B cell (primary cell): ENCODE measurements at places on chromosomes 4 and X. TPM values are rescaled to one million over a fixed set of nuclear protein-coding genes. Genes with fewer than 3 reads are reported as not detected.

DNA sequence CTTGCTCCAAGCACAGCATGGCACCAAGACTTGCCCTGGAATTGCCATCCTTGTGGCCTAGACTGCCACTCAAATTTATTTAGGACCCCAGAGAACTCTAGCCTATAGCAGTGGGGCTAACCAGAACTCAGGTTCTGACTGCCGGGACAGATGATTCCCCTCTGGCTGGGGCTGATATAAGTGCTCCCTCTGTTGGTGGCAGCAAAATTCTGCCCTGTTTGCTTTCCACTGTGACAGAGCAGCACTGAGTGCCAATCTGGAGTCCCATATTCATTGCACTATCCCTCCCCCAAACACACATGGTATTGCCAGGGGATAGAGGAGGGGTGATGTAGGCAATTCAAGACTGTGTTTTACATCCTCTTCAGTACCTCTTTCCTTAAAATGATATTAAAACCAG lies 1081.9 kb downstream of the FAT4 start:
- no peak overlapping the region for H3K4me3 ChIP-seq
- no peaks in the 10 kb centered on the region for H3K36me3 ChIP-seq
- no peak for DNase-seq
- no peak overlapping the region for H3K27ac ChIP-seq

- H3K36me3 ChIP-seq: peaks cover 95% of the 10 kb centered on the region
- H3K4me3 ChIP-seq: no peak overlapping the region
- H3K27ac ChIP-seq: no peak overlapping the region
- DNase-seq: no peak
These were observed 29.9 kb upstream of the MSANTD1 start for GRCh38 chr4:3218824-3219760.

- no peak overlapping the region for H3K4me3 ChIP-seq
- H3K4me1 ChIP-seq: peaks cover 5% of the 10 kb centered on the region
- no peak for DNase-seq
These were observed 10.3 kb downstream of the SPRY1 start for GRCh38 chr4:123406872-123407271.

GRCh38 chrX:69237236-69237635 lies 72.0 kb upstream of the PJA1 start:
- no peaks in the 10 kb centered on the region for H3K36me3 ChIP-seq
- H3K27ac ChIP-seq: no peak overlapping the region
- H3K4me3 ChIP-seq: no peak overlapping the region
- no peaks in the 10 kb centered on the region for H3K4me1 ChIP-seq

GRCh38 chr4:120314969-120315368 lies 248.3 kb upstream of the MAD2L1 start:
- no peaks in the 10 kb centered on the region for H3K36me3 ChIP-seq
- no peaks in the 10 kb centered on the region for H3K4me1 ChIP-seq
- H3K27me3 ChIP-seq: no peaks in the 10 kb centered on the region
- no peak overlapping the region for H3K4me3 ChIP-seq

DNA sequence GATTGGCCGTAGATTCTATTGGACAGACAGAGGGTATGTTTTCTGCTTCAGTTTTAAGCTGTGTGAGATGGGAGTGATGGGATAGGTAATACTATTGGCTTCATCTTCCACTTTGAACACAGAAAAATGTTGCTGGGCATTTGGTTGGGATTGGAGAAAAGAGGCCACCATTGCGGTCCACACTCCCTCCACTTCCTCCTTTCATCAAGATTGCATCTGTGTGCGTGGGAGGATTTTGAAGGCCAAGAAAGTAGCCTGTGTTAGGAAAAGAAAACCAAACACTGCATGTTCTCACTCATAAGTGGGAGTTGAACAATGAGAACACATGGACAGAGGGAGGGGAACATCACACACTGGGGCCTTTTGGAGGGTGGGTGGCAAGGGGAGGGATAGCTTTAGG lies 56.4 kb downstream of the EGF start:
- H3K4me1 ChIP-seq: peaks cover 10% of the 10 kb centered on the region
- no peaks in the 10 kb centered on the region for H3K36me3 ChIP-seq
- no peaks in the 10 kb centered on the region for H3K27me3 ChIP-seq
- no peak overlapping the region for H3K4me3 ChIP-seq

Gene HS6ST2
- not detected in 2 replicates for total RNA-seq

- no peaks in the 10 kb centered on the region for H3K27me3 ChIP-seq
- peak; percentile 70 for DNase-seq
- H3K4me1 ChIP-seq: peaks cover 18% of the 10 kb centered on the region
- H3K36me3 ChIP-seq: no peaks in the 10 kb centered on the region
- H3K4me3 ChIP-seq: no peak overlapping the region
These were observed 26.5 kb upstream of the XIAP start for GRCh38 chrX:123833387-123833786.

DNA sequence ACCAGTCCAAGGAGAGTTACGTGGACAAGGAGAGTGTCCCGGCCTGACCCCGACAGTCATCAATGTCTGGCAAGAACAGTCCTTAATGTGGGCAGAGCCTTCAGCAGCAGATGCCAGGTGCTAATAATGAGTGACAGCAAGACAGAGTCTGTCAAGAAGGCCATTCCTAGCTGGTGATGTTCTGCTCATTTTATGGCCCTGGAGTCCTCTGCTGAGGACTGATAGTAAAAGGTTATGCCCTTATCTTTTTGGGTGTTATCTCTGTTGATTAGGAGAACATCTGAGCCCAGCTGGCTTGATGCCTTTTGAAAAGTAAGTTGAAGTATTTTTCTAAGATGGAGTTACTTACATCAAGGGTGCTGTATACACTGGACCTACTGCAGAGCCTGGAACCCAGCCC lies 67.3 kb downstream of the SLC34A2 start:
- DNase-seq: no peak
- H3K4me3 ChIP-seq: no peak overlapping the region
- H3K4me1 ChIP-seq: peaks cover 4% of the 10 kb centered on the region
- H3K36me3 ChIP-seq: peaks cover 2% of the 10 kb centered on the region
- H3K27me3 ChIP-seq: no peaks in the 10 kb centered on the region
- no peak overlapping the region for H3K27ac ChIP-seq

GRCh38 chrX:72540318-72540717 lies 32.3 kb downstream of the HDAC8 start:
- H3K4me1 ChIP-seq: no peaks in the 10 kb centered on the region
- no peaks in the 10 kb centered on the region for H3K27me3 ChIP-seq
- H3K27ac ChIP-seq: no peak overlapping the region
- H3K36me3 ChIP-seq: no peaks in the 10 kb centered on the region

DNA sequence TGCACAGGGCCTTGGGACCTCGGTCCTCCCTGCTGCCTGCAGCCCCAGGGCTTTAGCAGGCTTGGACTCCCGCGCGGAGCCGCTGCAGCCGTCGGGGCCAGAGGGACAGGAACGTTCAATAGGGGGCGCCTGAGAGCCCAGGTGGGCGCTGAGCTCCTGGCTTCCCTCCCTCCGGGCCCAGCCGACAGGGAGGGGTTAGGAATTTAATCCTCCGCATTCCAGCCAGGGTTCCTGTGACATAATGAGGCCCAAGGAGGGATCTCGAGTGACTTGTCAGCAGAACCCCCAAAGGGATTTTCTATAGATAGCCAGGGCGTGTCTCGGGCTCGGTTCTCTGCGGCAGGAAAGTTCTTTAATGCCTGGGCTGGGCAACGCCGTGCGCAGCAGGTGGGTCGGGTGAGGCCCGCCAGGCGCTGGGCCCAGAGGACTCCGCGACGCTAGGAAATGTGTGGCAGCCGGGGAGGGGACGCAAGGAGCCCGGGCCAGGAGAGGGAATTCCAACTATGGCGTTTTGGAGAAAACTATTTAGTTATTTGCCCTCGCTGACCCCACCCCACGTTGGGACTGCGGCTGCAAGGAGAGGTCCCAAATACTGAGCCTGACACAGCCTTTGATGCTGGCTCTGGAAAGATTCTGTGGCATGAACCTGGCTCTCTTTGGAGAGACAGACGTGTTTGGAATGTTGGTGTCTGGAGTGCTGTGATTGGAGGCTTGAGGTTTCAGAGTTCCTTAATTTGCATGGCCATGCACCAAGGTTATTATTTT lies 285.2 kb upstream of the GATB start:
- H3K4me1 ChIP-seq: peaks cover 17% of the 10 kb centered on the region
- H3K27ac ChIP-seq: peak overlapping the region; percentile 6
- H3K36me3 ChIP-seq: no peaks in the 10 kb centered on the region
- peak overlapping the region; percentile 24 for H3K4me3 ChIP-seq
- no peak for DNase-seq

Gene FGD1
- total RNA-seq: 0.12 and 0.20 TPM in 2 replicates

GRCh38 chr4:11564021-11564420 lies 135.3 kb upstream of the HS3ST1 start:
- H3K36me3 ChIP-seq: no peaks in the 10 kb centered on the region
- DNase-seq: no peak
- H3K4me1 ChIP-seq: no peaks in the 10 kb centered on the region
- H3K27ac ChIP-seq: no peak overlapping the region
- no peaks in the 10 kb centered on the region for H3K27me3 ChIP-seq

DNA sequence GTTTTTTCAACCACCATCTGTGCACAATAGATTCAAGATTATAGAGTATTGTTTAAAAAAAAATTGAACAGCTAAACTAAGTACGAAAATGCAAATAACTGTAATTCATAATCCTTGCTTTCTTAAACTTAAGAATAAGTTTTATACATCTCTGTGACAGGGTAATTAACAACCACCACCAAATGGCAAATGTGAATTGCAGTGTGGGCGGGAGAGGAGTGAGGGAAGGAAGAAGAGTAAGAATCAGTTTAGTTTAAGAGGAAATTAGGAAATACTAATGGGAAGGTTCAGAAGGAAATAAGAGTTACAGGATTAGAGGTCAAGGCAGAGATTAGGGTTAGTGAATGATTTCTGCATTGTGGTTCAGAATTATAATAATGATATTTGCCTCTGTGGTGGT lies 430.9 kb downstream of the SPRY1 start:
- no peak overlapping the region for H3K27ac ChIP-seq
- no peaks in the 10 kb centered on the region for H3K27me3 ChIP-seq
- H3K36me3 ChIP-seq: no peaks in the 10 kb centered on the region

Gene GDPD2
- not detected in 2 replicates for total RNA-seq

Gene ZIC3
- not detected in 2 replicates for total RNA-seq

GRCh38 chrX:40933132-40933705 lies 152.0 kb upstream of the USP9X start:
- peaks cover 15% of the 10 kb centered on the region for H3K4me1 ChIP-seq
- H3K27ac ChIP-seq: no peak overlapping the region
- peak overlapping the region; percentile 44 for H3K4me3 ChIP-seq
- peak; percentile 20 for DNase-seq
- no peaks in the 10 kb centered on the region for H3K27me3 ChIP-seq
- no peaks in the 10 kb centered on the region for H3K36me3 ChIP-seq

GRCh38 chrX:34238896-34239295 lies 106.8 kb upstream of the FAM47A start:
- no peak overlapping the region for H3K4me3 ChIP-seq
- H3K27me3 ChIP-seq: no peaks in the 10 kb centered on the region
- no peak overlapping the region for H3K27ac ChIP-seq
- H3K36me3 ChIP-seq: no peaks in the 10 kb centered on the region
- no peaks in the 10 kb centered on the region for H3K4me1 ChIP-seq

- H3K36me3 ChIP-seq: no peaks in the 10 kb centered on the region
- no peaks in the 10 kb centered on the region for H3K27me3 ChIP-seq
- H3K27ac ChIP-seq: no peak overlapping the region
- no peak for DNase-seq
- no peak overlapping the region for H3K4me3 ChIP-seq
These were observed 376.7 kb upstream of the SMIM31 start for GRCh38 chr4:164377277-164377676.

DNA sequence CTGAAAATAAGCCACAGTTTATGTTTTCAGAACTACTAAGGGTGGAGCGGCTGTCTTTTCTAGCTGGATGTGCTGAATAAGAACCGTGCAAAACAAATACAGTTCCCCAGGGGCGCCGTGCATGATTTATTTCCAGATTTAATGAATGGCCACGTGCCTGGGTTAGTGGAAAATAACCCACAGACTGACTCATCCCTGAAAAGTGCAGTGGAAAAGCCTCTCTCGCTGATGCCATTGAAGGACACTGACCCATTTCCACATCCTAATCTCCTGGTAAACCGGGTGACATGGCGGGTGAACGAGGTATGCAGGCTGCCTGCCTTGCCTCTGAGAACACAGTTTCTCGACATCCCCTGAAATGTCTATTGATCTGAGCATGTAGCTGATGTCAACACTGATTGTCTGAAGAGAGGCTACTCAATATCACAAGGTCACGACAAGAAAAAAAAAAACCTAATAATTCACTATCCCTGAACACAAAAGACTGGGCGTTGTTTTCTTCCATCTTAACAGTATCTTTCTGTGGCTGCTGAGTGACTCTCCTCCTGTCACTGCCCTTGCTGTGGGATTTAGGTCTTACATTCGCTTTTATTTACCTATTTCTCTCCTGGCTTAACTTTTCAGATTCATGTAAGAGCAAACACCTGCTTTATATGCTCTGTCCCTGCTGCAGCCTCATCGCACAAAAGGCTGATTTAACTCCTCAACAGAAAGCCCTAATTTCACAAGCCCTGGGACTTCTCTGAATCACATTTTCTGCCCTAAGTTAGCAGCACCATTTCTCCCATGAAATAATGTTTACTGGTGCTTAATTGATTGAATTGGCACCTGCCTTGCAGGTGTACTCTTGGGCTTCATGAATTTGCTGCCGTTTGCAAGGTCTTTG lies 76.9 kb upstream of the SCOC start:
- no peak for DNase-seq
- no peak overlapping the region for H3K4me3 ChIP-seq
- H3K36me3 ChIP-seq: no peaks in the 10 kb centered on the region
- no peak overlapping the region for H3K27ac ChIP-seq
- H3K4me1 ChIP-seq: no peaks in the 10 kb centered on the region

DNA sequence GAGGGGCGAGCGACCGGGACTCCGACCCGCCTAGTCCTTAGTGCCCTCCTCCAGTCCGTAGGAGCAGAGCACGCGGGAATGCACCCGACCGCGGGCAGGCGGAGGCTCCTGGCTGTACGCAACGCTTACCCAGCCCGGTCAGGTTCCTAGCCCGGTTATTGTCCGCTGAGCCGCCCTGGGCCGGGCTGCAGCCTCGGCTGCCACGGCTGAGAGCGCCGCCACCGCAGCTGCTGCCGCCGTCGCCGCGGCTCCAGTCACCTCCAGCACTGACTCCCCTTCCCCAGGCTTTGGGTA lies at the start of gene AMER1:
Gene AMER1 (minus strand): TSS at position 268 of the 294 bp plus-strand sequence. CDS start 12,422 bp downstream, outside the sequence.
- H3K4me1 ChIP-seq: peaks cover 3% of the 10 kb centered on the region
- H3K4me3 ChIP-seq: peak within 1 kb of the TSS; percentile 76
- no peaks in the 10 kb centered on the region for H3K36me3 ChIP-seq
- H3K27ac ChIP-seq: peak within 1 kb of the TSS; percentile 86
- no peak for DNase-seq

Gene ADH5
- total RNA-seq: 59.2 and 65.6 TPM in 2 replicates

DNA sequence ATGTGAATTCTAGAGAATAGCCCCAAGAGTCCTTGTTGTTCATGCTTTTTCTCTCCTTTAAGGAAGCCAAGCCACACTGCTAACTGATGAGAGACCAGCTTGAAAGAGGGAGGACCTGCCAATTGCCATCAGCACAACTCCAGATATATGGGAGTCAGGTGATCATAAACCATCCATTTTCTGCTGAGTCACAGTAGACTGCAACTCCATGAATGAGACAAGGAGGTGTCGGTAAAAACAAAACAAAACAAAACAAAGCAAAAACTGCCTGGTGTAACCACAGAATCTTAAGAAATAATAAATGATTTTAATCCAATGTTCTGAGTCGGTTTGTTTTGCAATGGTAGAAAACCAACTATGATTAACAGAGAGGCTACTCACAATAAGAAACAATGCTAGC lies 837.3 kb downstream of the PCDH7 start:
- no peak overlapping the region for H3K27ac ChIP-seq
- H3K36me3 ChIP-seq: no peaks in the 10 kb centered on the region
- H3K4me1 ChIP-seq: no peaks in the 10 kb centered on the region
- no peak overlapping the region for H3K4me3 ChIP-seq
- no peaks in the 10 kb centered on the region for H3K27me3 ChIP-seq
- no peak for DNase-seq
